ENCODE measurements at places on chromosomes 1 and 21. TPM values are rescaled to one million over a fixed set of nuclear protein-coding genes. Genes with fewer than 3 reads are reported as not detected.

DNA sequence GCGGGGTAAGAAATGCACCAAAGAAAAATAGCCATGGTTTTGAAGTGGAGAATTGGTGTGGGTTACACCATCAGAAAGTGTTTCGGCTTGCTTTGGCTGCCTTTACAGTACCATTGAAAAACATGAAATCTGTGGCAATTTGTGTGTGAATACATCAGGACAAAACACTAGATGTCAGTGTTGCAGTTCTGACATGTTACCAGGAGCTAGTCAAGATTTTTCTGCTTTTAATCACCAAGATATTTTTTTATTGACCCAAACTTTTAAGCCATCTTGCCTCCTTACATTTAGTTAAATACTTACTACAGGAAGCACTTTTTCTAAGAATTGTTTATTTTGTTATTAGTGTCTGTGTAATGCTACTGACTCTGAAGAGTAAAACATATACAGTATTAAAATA, 14.3 kb downstream of the RRP15 start:
- no peaks in the 10 kb centered on the region for H3K27me3 ChIP-seq
- no peak overlapping the region for H3K27ac ChIP-seq
- peak; percentile 50 for DNase-seq
- H3K4me3 ChIP-seq = no peak overlapping the region
- no peaks in the 10 kb centered on the region for H3K4me1 ChIP-seq
- no peaks in the 10 kb centered on the region for H3K36me3 ChIP-seq

DNA sequence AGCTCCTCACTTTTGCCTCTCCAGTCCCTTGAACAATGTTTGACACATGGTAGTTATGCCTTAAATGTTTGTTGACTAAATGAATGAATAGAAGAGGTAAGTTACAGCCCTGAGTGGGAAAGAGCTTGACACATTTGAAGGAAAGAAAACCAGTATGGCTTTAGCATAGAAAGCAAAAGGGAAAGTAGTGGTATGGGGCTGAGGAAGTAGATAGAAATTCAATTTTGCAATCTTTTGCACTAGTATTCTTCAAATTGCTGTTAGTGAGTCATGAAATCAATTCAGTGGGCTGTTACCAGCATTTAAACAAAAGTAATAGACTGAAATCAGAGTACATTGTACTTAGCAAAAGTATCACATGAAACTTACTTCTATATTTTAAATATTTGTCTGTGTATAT, 21.1 kb downstream of the PLA2G4A start:
- H3K4me3 ChIP-seq = no peak overlapping the region
- no peaks in the 10 kb centered on the region for H3K4me1 ChIP-seq
- no peaks in the 10 kb centered on the region for H3K36me3 ChIP-seq
- H3K27me3 ChIP-seq = no peaks in the 10 kb centered on the region

DNA sequence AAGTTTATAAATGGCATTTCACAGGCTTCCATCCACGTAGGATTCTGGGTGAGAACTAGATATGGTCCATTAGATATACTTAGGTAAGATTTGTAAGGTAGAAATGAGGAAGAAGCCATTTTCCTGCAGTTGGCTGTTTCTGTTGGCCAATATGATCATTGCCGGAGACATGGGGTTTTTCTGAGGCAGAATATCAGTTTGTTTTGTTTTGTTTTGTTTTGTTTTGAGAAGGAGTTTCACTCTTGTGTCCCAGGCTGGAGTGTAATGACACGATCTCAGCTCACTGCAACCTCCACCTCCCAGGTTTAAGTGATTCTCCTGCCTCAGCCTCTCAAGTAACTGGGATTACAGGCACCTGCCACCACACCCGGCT, 8.7 kb upstream of the EYA3 start:
- H3K4me3 ChIP-seq = no peak overlapping the region
- H3K27ac ChIP-seq = no peak overlapping the region
- DNase-seq = no peak
- H3K36me3 ChIP-seq = no peaks in the 10 kb centered on the region
- no peaks in the 10 kb centered on the region for H3K27me3 ChIP-seq

DNA sequence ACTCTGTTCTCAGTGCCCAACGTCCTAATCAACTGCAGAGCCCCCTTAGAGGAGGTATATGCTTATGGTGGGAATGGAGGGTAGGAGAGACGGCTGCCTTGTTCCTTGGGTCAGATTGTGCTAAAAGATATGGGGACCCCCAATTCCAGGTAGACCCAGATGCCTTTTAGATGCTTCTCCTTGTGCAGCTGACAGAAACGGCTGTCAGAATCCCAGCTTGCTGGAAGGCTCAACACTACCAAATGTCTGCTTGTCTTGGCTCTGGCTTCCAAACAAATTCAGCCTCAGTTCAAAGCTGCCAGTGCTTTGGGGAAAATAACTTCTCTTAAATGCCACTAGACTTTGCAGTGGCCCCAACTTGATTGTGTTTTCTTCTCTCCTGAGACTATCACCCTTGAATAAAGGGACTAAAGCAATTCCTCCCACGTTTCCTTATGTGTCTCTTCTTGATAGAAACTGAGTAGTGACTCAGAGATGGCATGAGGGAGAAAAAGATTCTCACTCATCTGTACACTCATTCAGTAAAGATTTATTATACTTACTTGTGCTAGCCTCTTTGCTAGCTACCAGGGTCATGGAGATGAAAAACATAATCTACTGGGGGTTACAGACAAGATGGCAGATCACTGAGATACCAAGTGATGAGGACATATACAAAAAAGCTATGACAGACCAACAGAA, 3.4 kb upstream of the RNF19B start:
- peaks cover 4% of the 10 kb centered on the region for H3K4me1 ChIP-seq
- no peak overlapping the region for H3K4me3 ChIP-seq
- no peak overlapping the region for H3K27ac ChIP-seq
- H3K36me3 ChIP-seq = no peaks in the 10 kb centered on the region
- DNase-seq = no peak

TAL1 gene
- 3.1 TPM for polyA plus RNA-seq

DNA sequence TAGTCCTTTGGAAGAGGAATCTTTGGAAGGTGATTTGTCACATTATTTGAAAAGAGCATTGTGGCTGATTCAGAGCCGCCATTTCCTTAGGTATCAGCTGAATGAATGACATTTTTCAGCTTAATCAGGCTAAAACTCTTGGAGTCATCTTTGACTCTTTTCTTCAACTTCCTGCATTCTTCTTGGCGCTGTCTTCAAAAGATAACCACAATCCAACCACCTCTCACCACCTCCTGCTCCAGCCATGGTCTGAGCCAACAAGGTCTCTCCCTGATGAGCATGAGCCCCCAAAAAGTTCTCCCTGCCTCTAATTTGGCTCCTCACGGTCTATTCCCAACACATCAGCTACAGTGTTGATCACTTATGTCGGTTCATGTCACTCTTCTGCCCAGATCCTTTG, 297.6 kb upstream of the RUNX1 start:
- H3K4me3 ChIP-seq = no peak overlapping the region
- no peaks in the 10 kb centered on the region for H3K27me3 ChIP-seq
- no peaks in the 10 kb centered on the region for H3K4me1 ChIP-seq
- no peak for DNase-seq
- no peaks in the 10 kb centered on the region for H3K36me3 ChIP-seq

DNA sequence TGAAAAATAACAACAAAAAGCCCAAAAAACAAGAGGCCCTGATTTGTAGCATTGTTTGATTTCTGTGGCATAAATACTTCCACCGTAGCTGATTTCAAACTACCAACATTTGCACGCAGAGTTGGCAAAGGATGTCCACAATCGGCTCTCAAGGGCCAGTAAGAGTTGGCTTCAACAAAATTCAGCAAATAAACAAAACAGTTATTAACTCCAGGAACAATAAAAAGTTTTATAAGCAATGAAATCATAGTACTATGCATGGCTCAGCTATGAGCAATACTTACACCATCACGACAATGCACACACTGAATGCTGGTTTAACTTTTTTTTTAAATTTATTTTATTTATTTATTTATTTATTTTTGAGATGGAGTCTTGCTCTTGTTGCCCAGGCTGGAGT, 8.7 kb upstream of the COX20 start:
- no peaks in the 10 kb centered on the region for H3K36me3 ChIP-seq
- H3K27me3 ChIP-seq = no peaks in the 10 kb centered on the region
- no peak for DNase-seq
- no peak overlapping the region for H3K4me3 ChIP-seq

DNA sequence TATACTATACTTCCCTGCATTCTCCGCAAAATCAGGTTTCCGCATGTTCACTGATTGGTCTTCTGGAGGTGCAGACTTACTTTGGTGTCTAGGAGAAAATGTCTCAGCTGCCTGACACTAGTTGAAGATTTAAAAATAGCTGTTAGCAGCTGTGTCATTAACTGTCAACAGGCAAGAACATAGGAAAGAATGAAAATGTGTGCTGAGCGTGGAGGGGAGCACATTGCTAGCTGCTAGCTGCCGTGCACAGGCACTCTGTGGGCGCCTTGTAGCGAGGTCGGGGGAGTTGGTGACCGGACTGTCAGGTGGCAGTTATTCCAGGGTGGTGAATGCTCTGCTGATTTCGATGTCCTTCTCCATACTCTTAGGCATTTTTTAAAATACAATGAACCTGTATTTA, 5.2 kb downstream of the FAAH start:
- H3K4me1 ChIP-seq = no peaks in the 10 kb centered on the region
- H3K4me3 ChIP-seq = no peak overlapping the region
- no peaks in the 10 kb centered on the region for H3K27me3 ChIP-seq
- H3K27ac ChIP-seq = no peak overlapping the region

DNA sequence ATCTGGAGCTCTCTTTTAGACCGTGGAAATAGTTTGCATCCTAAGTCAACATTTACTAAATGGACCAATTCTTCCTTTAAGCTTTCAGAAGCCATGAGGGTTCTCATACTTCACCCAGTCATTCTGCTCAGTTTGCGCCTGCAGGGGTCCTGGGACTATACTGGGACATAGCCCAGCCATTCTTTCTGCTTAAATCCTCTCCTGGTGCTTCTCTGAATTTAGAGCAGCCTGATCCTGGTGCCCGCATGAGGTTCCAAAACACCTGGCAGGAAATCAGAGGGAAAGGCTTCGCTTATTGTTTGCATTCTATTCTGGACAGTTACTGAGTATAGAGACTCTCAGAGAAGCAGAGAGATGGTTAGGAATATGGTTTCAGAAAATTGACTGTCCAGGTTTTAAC, 27.0 kb downstream of the TNN start:
- no peak overlapping the region for H3K27ac ChIP-seq
- H3K4me1 ChIP-seq = no peaks in the 10 kb centered on the region

DNA sequence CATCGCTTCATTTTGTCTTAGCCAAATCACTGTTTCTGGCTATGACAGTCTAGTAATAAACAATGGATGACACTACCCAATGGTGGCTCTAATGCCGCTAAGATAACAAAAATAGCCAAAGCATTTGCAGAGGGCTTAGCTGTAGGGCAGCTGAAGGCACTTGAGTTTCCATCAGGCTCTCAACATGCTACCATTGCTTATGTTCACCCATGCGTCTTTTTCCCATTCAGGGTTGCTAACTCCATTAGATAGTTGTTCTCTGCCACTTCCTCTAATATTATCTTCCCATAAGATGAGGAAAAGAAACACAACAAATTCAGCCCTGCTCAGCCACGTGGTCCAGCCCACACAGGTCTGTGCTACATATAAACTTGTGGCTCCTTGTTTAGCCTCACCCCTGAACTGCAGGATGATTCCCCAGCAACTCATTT, 159.6 kb downstream of the TOMM20 start:
- peak overlapping the region; percentile 52 for H3K4me3 ChIP-seq
- H3K36me3 ChIP-seq = no peaks in the 10 kb centered on the region
- peak overlapping the region; percentile 86 for H3K27ac ChIP-seq
- no peak for DNase-seq

DNA sequence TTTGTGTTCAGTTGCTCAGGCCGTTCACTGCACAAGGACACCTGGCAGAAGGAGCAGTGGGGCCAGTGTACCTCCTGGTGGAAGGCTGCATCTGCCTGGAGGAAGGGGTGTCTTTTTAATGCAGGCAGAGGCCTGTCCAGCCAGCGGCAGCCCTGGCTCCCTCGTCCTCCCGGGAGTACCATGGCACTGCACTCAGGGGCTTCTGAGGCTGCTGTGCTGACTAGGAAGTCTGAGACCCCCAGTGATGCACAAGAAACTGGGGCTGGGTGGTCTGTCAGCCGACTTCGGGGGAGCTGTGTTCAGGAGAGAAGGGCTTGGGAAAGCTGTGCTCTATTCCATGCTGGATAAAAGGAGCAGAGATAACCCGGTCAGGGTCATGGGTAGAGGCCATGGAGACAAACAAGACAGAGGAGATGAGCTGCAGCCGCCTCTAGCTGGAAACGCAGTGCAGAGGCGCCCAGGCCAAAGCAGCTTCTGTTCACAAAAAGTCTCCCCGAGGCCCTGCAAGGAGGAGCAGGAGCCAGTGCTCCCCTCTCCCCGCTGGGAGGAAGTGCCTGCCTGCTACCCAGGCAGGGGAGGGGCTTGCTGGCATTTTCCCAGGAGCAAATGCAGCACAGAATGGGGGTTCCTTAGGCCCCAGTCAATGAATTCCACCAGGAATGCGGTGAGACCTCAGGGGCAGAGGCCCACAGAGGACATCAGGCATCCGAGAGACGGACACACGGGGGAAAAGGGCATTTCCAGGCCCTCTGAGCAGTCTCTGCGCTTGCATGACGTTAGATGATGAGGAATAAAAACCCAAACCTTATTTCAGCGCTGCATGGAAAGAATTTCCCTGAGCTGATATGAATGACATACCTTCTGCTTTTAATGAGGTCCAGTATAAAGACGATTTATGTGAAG, 17.2 kb upstream of the C2CD2 start:
- no peak for DNase-seq
- no peaks in the 10 kb centered on the region for H3K36me3 ChIP-seq
- no peaks in the 10 kb centered on the region for H3K27me3 ChIP-seq
- no peak overlapping the region for H3K27ac ChIP-seq

ZNF683 gene
- polyA plus RNA-seq = not detected

- H3K4me1 ChIP-seq = no peaks in the 10 kb centered on the region
- H3K4me3 ChIP-seq = no peak overlapping the region
- no peaks in the 10 kb centered on the region for H3K27me3 ChIP-seq
- H3K27ac ChIP-seq = no peak overlapping the region
- no peaks in the 10 kb centered on the region for H3K36me3 ChIP-seq
Measured at GRCh38 chr1:57137980-57138379, 172.2 kb upstream of the C8B start.

DNA sequence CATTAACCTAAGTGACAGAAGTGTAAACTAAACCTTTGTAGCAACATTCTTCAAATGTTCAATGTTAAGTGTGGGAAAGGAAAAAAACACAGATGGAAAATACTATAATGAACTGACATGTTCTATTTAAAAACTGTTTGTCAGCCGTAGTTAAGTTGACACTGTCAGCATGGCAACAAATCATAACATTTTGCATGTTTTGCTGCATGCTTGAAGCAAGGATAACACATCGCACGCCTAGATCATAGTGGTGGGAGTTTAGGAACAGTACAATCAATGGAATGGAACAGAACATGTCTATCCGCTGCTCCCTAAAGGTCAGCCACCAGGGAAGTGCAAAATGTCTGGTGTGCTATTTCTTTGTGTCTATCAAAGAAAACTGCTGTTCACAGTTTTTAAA, 62.5 kb upstream of the ESRRG start:
- no peak for DNase-seq
- no peak overlapping the region for H3K27ac ChIP-seq
- no peak overlapping the region for H3K4me3 ChIP-seq
- peaks cover 9% of the 10 kb centered on the region for H3K4me1 ChIP-seq

All from kidney (tissue), 22 donors.